Activated CD8-positive, alpha-beta memory T cell treated with anti-CD3 and anti-CD28 coated beads for 1 hour (primary cell): ENCODE measurements at places on chromosomes 4 and X.

DNA sequence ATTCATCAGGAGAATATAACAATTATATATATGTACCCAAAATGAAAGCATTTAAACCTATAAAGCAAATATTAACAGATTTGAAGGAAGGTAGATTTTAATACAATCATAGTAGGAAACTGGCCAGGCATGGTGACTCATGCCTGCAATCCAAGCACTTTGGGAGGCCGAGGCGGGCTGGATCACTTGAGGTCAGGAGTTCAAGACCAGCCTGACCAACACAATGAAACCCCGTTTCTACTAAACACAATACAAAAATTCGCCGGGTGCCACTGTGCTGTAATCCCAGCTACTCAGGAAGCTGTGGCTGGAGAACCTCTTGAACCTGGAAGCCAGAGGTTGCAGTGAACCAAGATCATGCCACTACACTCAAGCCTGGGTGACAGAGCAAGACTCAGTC is 118.3 kb downstream of the KCNIP4 start:
- DNase-seq: no peak

DNA sequence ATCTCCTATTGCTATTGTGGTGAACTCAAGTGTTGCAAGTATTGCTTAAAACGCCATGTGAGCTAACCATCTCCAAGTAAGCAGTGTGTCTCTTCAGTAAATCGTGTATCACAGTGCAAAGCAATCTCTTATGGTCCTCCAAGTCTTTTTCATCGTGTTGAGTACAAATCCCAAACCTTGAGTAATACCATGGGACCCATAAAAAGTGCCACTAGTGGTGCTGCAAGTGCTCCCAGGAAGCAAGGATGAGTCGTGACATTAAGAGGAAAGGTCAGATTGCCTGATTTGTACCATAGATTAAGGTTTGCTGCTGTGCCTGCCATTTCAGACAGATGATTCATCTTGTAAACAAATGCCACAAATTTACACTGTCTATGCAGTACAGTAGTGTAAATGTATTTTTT is 66.9 kb upstream of the BMPR1B start:
- DNase-seq: no peak

DNA sequence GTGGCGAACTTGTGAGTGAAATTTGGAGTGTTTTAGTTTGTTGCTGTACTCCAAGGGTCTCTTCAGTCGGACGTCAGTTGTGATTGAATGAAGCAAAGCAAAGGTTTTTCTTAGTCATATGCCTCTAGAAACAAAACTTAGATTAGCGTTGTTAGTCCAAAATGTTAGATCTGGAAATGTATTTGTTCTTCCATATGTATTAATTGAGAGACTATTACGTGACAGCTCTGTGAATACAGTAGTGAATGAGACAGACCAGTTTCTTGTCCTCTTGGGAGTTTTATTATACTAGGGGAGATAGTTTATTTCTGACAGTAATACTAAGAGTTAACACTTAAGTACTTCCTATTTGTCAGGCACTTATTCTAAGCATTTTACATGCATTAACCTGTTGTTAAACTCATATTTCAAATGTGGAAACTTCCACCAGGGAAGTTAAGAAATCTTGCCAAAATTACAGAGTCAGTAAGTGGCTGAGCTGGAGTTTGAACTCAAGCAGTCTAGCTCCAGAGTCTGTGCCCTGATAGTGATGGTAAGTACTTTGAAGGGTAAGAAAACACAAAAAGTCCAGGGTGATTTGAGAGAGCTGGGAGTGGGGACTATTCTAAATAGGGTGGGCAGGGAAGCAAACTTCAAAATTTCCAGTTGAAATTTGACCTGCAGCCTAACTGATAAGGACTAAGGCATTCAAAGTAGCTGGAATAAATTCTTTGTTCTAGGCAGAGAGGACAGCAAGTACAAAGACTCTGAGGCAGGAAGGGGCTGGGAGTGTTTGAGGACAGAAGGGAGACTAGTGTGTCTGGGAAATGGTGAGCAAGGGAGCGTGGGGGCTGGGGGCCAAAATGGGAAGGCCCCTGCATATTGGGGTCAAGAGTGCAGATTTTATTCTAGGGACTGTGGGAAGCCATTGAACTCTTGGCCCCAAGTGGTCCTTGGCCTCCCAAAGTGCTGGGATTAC is 17.0 kb downstream of the ADD1 start:
- no peak for DNase-seq

GRCh38 chr4:81358154-81358553 is 113.6 kb downstream of the RASGEF1B start:
- no peak for DNase-seq

DNA sequence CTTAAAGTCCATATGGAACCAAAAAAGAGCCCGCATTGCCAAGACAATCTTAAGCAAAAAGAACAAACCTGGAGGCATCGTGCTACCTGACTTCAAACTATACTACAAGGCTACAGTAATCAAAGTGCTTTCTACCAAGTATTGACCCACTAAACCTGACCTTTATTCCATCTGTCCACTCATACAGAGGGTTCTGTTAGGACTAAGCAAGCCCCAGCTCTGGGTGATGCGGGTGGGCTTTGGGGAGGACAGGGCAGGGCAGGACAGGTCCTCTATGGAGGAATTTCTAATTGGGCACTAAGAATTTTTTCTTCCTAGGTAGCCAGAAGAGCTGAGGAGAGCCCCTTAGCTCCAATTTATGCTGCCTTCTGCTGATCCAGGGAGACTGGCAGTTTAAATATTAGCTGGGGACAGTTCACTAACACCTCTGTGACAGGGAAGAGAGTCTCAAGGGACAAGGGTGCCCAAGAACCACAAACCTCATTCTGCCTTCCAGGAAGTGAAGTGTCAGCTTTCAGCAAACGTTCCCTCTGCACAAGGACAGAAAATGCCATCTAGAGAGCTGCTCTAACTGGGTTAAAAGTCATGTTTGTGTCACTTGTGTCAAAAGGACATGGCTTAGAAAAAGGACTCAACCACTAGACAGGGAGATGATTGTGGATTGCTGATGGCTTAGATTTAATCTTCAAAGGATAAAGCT is 143.2 kb downstream of the KIT start:
- DNase-seq: no peak
